ENCODE measurements at places on chromosomes 4 and X.

DNA sequence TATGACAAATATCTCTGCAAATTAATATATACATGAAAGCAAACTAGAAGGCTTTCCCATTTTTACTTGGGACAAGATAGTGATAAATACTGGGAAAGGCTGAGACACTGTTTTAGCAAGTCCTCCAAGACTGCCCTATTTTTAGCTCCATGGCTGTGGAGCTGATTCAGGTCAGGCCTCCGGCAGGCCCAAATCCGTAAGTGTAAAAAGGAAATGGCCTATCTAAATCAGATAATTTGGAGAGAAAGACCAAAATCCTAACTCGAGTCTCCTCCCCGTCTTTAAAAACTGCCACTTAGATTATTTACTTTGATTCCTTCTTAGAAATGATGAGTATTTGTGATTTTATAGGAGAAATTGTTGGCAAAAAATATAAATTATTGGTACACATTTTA, 2.9 kb downstream of the OTUD4 start:
- no peak for DNase-seq

DNA sequence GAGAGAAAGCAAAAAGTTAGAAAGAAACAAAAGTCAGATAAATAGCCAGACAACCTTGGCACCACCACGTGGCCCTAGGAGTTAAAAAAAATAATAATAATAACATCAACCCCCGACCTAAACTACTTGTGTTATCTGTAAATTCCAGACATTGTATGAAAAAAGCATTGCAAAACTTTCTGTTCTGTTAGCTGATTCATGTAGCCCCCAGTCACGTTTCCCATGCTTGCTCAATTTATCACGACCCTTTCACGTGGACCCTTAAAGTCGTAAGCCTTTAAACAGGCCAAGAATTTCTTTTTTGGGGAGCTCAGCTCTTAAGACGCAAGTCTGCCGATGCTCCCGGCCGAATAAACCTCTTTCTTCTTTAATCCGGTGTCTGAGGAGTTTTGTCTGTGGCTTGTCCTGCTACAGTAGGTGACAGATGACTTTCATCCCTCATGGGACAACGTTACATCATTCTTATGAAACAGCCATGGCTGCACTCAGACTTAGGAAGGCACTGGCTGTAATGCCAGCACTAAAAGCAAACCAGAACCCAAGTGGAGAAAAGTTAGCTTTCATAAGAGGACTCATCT, 520 bp downstream of the ACOX3 start:
- DNase-seq: no peak

- no peak for DNase-seq
Measured at GRCh38 chrX:72477781-72478181, 94.9 kb downstream of the HDAC8 start.

DNA sequence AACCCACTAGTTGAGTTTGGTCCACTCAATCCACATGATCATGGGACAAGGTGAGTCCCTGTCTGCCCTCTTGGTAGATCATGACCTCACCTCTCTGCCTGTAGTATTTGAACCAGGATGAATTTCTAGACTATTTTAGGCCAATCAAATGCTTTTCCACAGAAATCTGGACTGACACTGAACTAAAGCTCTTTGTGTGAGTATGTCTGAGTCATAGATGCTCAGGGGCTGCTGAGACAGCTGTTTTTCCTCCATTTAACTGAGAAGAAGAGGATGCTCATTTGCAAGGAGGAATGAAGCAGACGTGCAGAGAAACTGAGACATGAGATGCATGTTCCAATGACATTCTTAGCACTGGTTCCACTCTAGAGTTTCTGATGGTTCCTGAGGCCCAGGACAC, 77.3 kb upstream of the TMEM47 start:
- no peak for DNase-seq

- no peak for DNase-seq
Measured at GRCh38 chr4:94278781-94279180, 63.9 kb downstream of the HPGDS start.

GRCh38 chrX:129780441-129781105, 824 bp downstream of the SASH3 start:
- DNase-seq: no peak

GRCh38 chrX:133586443-133586842, 171.2 kb upstream of the GPC4 start:
- DNase-seq: no peak

- no peak for DNase-seq
Measured at GRCh38 chr4:139299536-139299935, 1.8 kb upstream of the NAA15 start.

DNA sequence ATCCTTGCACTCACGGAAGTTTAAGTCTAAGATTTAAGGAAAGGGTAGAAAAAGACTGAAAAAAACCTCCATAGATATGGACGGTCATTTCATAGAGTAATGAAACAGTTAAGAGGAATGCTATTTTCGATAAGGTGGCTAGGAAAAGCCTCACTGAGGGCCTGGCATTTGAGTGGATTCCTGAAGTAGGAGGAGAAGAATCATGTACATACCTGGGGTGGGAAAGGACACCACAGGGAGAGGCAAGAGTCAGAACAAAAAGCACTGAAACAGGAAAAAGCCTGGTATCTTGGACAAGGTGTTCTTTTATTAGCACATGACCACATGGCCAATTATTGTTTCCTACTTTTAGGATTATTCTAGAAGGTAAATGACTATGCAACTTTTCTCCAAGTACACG, 547.2 kb upstream of the DIPK2B start:
- no peak for DNase-seq

DNA sequence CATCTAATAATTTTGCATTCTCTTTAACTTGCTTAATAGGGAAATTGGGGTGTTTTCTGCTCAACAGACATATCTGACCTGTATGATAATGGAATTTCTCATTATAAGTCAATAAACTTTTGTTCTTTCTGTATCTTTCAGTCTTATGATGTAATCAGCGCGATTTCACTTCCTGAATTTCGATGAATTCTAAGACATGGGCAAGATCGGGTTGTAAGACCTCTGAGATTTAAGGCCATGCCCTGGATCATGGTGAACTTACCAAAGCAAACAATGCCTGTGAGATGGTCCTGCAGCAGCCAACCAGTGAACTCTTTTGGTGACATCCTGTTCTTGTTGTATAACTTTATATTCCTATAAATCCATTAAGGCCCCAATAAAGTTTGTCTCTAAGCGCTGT, 88.1 kb downstream of the NBDY start:
- no peak for DNase-seq

DNA sequence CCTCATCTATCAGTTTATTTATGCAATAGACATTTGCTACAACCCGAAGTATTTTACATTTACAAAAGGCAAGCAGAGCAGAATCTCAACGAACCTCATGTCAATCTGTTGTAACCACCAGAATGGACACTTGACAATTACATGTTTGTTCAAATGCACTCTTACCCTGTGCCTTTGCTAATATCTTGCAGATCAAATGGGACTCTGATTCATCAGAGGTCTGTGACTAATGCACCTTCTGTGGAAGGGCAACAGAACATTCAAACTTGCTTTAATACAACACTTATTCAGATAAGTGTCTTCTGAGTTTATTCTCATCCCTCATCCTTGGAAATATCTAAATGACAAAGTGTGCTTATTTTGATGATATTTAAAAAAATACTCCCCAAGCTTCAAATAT, 644.7 kb upstream of the PCDH10 start:
- DNase-seq: no peak

- no peak for DNase-seq
Measured at GRCh38 chr4:183658362-183659028, 490 bp downstream of the RWDD4 start.

DNA sequence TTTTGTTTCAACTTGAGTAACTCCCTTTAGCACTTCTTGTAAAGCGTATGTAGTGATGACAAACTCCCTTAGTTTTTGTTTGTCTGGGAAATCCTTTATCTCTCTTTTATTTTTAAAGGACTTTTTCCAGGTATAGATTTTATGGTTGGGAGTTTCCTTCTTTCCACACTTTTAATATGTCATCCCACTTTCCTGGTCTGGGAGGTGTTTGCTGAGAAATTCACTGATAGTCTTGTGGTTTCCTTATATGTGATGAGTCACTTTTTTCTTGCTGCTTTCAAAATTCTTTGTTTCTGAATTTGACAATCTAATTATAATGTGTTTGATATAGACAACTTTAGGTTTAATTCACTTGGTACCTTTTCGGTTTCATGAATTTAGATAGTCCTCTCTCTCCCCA, 353.9 kb downstream of the GPAT3 start:
- DNase-seq: no peak

DNA sequence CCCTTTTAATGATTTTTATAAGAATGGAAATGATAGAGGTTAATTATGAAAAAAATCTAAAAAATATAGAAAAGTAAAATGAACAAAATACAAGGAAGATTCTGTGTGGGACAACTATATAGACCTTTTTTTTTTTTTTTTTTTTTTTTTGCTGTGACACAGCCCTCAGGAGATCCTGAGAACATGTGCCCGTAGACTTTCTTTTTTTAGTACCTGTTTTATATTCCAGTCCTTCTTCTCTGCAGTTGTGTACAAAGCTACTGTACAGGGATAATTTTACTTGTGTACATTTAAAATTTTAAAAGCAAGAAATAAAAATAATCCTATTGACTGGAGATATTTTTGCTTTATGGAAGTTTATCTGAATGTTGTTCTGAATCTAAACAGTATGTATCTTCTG, 85.5 kb downstream of the KDM6A start:
- no peak for DNase-seq

GRCh38 chrX:2427147-2427546, 73.6 kb downstream of the DHRSX start:
- no peak for DNase-seq

DNA sequence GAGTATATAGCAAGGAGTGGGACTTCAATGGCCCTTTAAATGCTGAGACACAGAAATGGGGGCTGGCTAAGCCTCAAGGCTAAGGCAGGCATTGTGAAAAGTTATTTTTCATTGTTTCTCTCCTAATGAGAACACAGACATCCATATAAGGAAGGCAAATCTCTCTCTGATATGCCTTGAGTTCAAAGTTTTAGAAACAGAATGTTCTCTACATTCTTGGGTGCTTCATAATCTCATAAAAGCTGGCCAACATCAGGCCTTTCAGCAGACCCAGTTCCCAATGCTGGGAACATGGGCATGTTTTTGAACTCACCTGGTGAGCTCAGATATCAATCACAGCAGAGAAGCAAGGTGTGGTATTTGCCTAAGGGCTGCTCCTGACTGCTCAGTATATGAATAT, 19.4 kb upstream of the RAB40A start:
- no peak for DNase-seq

- DNase-seq: no peak
Measured at GRCh38 chr4:7632971-7633370, 198.2 kb upstream of the PSAPL1 start.

GRCh38 chrX:154750301-154751202, at the start of gene GAB3:
Gene GAB3 (minus strand): TSS chrX:154751077. CDS start chrX:154751025, 52 bp downstream.
- no peak for DNase-seq

GRCh38 chr4:54091637-54092404, 8.1 kb upstream of the GSX2 start:
- DNase-seq: no peak

- DNase-seq: no peak
Measured at GRCh38 chr4:38582445-38582844, 81.6 kb upstream of the KLF3 start.

GRCh38 chr4:159248384-159249178, 145.7 kb downstream of the RAPGEF2 start:
- no peak for DNase-seq

GRCh38 chrX:130829526-130830515, 73.2 kb downstream of the ENOX2 start:
- no peak for DNase-seq

- no peak for DNase-seq
Measured at GRCh38 chr4:183306811-183307210, 13.3 kb downstream of the CLDN22 start.

DNA sequence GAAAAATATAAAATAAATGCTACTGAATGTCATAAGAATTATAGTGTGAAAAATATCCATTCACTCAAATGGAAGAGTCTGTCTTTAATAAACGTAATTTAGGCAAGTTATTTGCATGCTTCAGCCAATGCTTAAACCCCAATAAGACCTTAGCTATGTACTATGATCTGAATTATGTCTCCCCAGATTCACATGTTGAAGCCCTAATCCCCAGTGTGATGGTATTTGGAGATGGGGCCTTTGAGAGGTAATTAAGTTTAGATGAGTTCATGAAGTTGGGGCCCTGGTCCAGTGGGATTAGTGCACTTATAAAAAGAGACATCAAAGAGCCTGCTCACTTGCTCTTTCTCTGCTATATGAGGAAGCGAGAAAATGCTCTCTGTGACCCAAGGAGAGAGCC, 28.7 kb downstream of the SLC39A8 start:
- no peak for DNase-seq

DNA sequence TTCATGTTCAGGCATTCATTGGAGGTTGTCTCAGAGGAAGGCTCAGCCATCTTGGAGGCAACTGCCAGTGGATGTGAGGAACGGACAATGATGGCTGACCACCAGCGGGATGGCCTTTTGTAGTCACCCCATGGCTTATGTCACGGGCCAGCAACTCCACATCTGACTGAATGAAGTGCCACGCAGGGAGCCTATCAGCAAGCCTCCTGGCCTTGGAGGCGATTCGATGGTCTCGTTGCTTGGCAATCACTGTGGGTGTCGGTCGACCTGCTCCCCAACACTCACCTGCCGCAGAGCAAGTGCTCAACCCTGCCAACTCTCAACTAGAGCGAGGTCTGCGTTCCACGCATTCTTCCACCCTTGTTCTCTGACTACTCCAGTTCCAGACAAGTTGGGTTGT, 7.4 kb downstream of the H2BW2 start:
- DNase-seq: no peak

DNA sequence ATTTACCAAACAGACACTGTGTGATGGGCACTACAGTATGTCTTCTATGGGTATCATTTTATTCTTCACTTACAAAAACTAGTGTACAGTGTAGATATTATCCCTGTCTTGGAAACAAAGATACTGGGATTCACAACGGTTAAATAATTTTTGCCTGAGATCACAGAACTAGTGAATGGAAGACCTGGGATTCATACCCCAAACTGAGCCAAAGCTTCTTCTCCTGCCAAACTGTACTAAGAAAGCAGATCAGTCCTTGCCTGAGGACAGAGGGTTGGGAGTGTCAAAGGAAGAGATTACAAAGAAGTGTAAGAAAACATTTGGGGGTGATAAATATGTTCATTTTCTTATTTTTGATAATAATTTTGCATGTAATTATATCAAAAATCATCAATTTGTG, 43.1 kb downstream of the PPA2 start:
- no peak for DNase-seq

GRCh38 chr4:174607792-174608191, 85.5 kb upstream of the HPGD start:
- no peak for DNase-seq

DNA sequence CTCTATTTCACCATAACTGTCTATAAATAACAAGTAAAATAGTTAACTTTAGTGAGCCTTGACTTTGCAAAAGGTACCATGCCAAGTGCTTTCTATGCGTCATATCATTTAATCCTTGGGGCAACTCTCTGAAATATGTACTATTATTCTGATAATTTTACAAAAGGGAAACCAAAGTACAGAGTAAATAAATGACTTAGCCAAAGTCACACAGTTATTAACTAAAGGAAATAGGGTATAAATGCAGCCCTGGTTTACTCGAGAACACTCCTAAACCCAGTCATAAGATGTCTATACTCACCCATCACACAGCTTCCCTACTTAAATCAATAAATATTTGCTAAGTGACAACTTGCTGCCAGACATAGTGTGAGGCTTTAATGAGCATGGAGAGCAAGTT, 14.4 kb downstream of the KCTD8 start:
- DNase-seq: no peak

All from anterior cingulate cortex (tissue), 58 donors.